ENCODE measurements at places on chromosomes 3 and 15. TPM values are rescaled to one million over a fixed set of nuclear protein-coding genes. Genes with fewer than 3 reads are reported as not detected.

AADACL2 gene
- not detected for total RNA-seq

MUC20 gene
- total RNA-seq, result 7.0 TPM

DCBLD2 gene
- 6.9 TPM for total RNA-seq

CCR3 gene
- total RNA-seq, result not detected

FGF12 gene
- 1.2 TPM for total RNA-seq

B3GNT5 gene
- 20.0 TPM for total RNA-seq

CYP8B1 gene
- 0.62 TPM for total RNA-seq

PRICKLE2 gene
- total RNA-seq, result 5.5 TPM

ARHGAP31 gene
- total RNA-seq, result 6.9 TPM

SLC9C1 gene
- total RNA-seq, result not detected

PATL2 gene
- total RNA-seq, result not detected

OR5K1 gene
- total RNA-seq, result not detected

XPC gene
- 30.6 TPM for total RNA-seq

MITF gene
- 71.1 TPM for total RNA-seq

STRA6 gene
- not detected for total RNA-seq

PLIN1 gene
- total RNA-seq, result 1.8 TPM

RASL12 gene
- 3.7 TPM for total RNA-seq

ADGRG7 gene
- total RNA-seq, result 0.58 TPM

ABHD10 gene
- 6.3 TPM for total RNA-seq

PTPRG gene
- total RNA-seq, result 21.1 TPM

EID1 gene
- total RNA-seq, result 146 TPM

PODXL2 gene
- 1.9 TPM for total RNA-seq

SQOR gene
- 179 TPM for total RNA-seq

SCN11A gene
- not detected for total RNA-seq

TM6SF1 gene
- total RNA-seq, result 49.1 TPM

COL6A6 gene
- 0.18 TPM for total RNA-seq
